ENCODE measurements at places on chromosomes 1 and 21.

- no peak for DNase-seq
These were observed 218.0 kb downstream of the ZP4 start for GRCh38 chr1:237672748-237673147.

DNA sequence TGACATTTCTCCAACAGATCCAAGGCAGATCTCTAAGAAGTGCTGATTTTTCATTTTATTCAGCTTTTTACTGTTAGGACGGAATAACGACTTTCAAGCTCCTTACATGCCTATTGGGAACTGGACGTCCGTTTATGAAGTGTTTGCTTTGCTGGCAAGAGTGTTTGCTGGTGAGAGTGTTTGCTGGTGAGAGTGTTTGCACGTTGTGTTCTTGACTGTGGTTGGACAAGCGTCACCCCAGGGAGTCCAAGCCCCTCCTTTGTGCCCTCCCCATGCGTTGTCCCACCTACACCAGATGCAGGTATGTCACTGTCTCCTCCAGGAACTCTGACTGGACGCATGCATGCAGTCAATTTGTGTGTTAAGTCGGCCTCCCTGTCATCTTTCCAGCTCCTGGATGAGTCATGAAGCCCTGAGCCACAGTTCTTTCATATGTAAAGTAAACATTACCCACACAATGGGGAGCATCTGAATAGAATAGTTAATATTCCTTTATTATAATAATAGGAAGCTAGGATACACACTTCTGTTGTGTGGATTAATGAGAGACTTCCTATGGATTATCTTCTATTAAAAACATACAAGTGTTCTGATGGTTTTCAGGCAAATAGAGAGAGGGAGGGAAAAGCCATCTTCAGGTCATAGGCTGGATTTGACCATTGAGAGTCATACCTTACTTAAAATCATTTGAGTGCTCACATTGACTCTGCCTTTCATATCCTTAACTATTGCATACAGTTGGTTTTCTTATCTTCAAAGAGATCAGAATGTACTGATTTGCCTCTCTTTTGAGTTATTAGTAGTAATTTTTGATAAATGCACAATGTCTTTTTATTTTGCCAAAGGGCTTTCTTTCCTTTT is 119.2 kb downstream of the GALNT2 start:
- no peak for DNase-seq

DNA sequence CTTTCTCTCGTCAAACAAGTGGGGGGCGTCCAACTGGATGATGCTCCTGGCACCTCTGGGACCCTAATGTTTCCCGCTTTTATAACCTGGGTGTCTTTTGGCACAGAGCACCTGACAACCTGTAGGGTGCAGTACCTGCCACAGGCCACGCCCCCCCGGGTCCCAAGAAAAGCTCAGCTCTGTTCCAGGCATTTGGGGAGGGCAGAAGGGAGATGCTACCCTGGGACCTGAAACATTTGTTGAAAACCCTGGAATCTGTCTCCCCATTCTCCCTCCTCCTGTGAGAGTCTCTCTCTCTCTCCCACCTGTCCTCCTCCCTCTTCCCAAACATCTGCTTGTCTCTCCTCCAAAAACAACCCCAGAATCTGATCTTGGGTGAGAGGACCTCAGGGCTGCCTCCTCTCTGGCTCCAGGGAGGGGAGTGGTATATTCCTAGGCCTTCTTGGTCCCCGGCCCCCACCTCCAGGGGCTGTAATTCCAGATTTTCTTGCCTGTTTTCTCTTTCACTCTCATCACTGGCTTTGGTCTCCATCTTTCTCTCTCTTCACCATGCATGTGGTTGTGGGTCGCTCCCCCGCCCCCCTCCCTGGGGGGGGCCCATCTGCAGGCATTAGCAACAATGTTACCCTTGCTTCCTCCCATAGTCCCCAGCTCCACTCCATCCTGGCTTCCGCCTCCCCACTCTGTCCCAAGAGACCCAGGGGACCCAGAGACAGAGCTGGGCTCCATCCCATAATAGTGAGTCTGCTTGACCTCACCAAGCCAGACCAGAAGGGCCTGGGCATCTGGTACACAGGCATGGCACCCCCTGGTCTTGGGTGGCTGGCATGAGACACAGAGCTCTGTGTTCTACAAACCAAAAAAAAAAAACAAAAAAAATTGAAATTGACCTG is 4.1 kb downstream of the AHDC1 start:
- no peak for DNase-seq

GRCh38 chr1:90174246-90174645 is 179.3 kb downstream of the ZNF326 start:
- DNase-seq = no peak

GRCh38 chr1:227225715-227226346 is 92.5 kb downstream of the CDC42BPA start:
- DNase-seq = peak; percentile 21

GRCh38 chr1:25844536-25845337 is 14.5 kb downstream of the AUNIP start:
- peak; percentile 13 for DNase-seq

DNA sequence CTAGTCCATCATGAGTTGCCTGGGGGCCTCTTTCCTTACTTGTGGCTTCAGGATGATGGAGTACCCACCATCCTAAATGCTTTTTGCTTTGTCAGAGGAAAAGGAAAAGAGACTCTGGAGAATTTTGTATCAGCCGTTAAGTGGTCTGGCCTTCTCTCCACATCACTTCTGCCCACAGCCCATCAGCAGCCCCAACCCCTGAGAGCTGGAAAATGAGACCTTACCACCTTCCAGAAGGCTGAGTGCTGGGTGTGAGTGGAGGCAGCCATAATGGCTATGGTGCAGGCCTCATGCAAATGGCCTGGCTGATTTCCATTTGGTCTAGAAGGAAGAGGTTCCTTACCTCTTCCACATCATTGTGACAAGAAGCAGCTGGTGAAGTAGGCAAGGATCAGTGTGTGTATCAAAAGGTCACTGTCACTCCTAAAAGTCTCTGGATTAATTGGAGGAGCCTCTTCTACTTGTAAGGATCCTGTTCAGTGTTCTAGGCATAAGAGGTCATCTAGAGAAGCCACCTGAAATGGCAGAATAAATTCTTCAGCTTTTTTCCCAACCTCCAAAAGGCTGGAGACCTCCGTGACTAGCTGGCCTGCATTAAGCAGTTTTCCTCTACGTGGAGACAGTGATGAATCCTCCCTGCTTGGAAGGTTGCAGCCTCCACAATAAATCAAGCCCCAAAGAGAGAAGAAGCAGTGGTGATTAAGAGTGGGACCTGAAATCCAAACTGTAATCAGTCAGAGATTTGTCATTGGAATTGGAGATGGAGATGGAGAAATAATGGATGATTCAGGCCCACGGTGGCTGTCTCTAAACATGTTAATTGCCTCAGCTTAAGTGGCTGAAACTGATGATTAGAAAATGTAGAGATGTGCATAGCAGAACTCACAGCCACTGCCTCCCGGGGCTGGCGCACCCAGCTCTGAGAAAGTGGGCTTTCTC is 111.5 kb downstream of the CNIH3 start:
- DNase-seq = peak; percentile 56

DNA sequence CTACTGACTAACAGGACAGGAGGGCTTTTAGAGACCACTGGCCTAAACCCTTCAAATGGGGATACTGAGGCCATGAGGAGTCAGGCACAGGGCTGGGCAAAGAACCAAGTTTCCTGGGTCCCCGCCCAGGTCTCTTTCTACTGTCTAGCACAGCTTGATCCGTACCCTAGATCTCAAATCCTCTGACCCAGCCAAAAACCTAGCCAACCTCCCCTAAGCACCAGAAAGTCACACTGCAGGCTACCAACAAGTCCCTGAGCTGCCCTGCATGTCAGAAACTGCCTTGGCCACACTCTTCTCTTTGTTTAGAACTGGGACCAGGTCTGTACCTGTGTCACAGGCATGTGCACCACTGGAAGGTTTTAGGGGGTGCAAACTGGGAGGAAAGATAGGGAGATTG is 33.6 kb downstream of the AHDC1 start:
- DNase-seq = no peak

GRCh38 chr21:40602080-40602479 is 244.9 kb downstream of the DSCAM start:
- DNase-seq = peak; percentile 3

DNA sequence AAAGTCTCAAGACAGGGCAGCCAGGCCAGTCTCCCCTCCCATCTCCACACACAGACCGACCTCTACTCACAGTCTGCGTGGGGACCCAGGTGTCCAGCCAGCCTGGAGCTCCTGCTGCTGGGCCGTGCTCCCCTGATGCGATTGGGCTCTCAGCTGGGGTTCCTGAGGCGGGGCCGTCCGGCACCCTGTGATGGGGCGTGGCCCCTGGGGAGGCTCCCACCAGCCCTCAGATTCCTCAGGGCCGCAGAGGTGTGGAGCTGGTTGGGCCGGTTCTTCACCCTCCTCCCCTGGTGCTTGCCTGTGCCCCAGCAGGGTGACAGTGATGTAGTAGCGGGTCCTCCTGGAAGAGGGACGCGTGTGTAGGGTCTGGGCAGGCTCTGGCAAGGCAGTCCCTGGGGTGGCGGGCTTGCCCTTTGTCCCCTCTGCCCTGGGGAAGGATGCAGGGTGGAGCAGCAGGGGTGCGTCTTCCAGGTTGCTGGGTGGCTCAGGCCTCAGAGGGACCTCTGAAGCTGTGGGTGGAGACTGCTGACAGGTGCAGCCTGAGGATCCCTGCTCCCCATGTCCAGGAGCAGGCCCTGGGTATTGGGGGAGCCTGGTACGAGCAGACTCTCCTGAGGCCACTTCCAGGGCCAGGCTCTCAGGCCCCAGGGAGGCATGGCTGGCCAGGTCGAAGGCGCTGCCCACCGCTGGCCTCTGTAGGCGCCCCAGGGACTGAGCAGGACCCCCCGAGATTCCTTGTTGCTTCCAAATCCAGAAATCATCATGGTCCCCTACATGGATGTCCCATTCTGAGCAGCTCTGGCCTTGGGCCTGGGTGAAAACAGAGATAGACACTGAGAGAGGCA is at the start of gene CRYBG2:
Gene CRYBG2 (minus strand): TSS at position 155 of the 845 bp plus-strand sequence. CDS start 7,473 bp downstream, outside the sequence.
- no peak for DNase-seq

GRCh38 chr1:203286161-203286984 is 18.9 kb upstream of the BTG2 start:
- DNase-seq = peak; percentile 74

Data from suppressor macrophage treated with lipopolysaccharide for 1 hour (primary cell).